ENCODE measurements at places on chromosomes 13 and 19. TPM values are rescaled to one million over a fixed set of nuclear protein-coding genes. Genes with fewer than 3 reads are reported as not detected.

DNA sequence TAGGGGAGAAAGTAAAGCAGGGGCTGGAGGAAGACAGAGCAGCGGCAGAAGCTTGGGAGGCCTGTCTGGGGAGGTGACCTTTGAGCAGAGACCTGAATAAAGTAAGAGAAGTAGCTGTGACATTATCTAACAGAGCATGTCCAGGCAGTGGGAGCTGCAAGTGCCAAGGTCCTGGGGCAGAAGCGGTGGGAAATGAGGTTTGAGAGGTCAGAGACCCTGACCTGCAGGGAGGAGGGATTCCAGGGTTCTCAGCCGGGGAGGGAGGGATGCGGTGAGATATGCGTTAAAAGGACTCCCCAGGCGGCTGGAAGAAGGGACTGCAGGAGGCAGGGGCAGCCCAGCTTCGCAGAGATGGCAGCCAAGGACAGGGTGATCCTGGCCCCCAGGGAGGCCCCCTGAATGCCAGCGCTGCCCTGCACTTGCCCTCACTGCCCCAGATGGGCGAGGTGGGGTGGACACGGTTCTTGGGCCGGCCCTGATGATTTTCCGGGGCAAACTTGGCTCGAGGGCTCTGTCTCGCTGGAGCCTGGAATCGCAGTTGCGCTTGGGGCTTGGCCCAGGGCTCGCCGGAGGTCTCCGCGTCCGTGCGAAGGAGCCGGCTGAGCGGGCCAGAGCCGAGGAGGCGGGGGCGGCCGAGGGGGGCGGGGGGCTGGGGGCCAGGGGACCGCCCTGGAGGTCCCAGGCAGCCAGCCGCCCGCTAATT lies 3.2 kb downstream of the CRLF1 start:
- no peak for DNase-seq
- H3K27ac ChIP-seq = no peak overlapping the region
- H3K4me3 ChIP-seq = no peak overlapping the region
- no peaks in the 10 kb centered on the region for H3K36me3 ChIP-seq
- H3K27me3 ChIP-seq = peaks cover 95% of the 10 kb centered on the region
- peaks cover 10% of the 10 kb centered on the region for H3K4me1 ChIP-seq

- H3K4me1 ChIP-seq = no peaks in the 10 kb centered on the region
- no peaks in the 10 kb centered on the region for H3K27me3 ChIP-seq
- H3K27ac ChIP-seq = no peak overlapping the region
- DNase-seq = no peak
Observed at GRCh38 chr19:45280471-45280961, 29.4 kb downstream of the MARK4 start.

The LAIR2 gene
- total RNA-seq = not detected

- DNase-seq = peak; percentile 55
- no peaks in the 10 kb centered on the region for H3K27me3 ChIP-seq
- peaks cover 12% of the 10 kb centered on the region for H3K4me1 ChIP-seq
- no peaks in the 10 kb centered on the region for H3K36me3 ChIP-seq
- H3K27ac ChIP-seq = peak overlapping the region; percentile 68
Observed at GRCh38 chr19:16067205-16067938, 8.9 kb upstream of the TPM4 start.

The BRSK1 gene
- 4.7 TPM for total RNA-seq

DNA sequence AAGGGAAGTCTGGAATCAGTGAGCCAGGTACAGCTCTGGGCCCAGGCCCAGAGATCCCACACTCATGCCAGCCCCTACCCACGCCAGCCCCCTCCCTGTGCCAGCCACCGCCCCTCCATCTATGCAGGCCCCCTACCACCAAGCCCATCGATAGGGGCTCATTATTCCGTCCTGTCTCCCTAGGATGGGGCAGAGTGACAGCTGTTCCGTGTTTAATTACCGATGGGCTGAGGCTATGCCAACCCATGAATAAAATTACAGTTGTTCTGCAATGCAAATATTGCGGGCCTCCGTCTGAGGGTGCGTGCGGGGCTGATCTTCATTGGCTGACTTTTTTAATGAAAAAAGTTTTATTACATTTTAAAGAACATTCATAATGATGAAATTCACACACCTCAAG lies 35.6 kb upstream of the PEPD start:
- DNase-seq = no peak
- no peaks in the 10 kb centered on the region for H3K36me3 ChIP-seq
- H3K4me3 ChIP-seq = no peak overlapping the region
- H3K27me3 ChIP-seq = peaks cover 30% of the 10 kb centered on the region
- H3K27ac ChIP-seq = no peak overlapping the region

The DNAAF3 gene
- total RNA-seq = 0.95 TPM

DNA sequence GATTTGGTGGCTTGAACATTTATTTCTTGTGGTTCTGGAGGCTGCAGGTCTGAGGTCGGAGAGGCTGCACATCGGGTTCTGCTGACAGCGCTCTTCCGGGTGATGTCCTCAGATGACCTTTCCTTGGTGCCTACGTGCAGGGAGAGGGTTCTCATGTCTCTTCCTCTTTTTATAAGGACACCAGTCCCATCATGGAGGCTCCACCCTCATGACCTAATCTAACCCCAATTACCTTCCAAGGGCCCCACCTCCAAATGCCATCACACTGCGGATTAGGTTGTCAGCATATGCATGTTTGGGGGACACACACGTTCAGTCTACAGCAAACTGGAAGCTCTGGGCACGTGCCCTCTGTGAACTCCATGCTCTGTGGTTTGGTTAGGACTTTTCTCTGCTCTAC lies 338.6 kb downstream of the FGF9 start:
- H3K27ac ChIP-seq = no peak overlapping the region
- no peaks in the 10 kb centered on the region for H3K36me3 ChIP-seq
- H3K4me1 ChIP-seq = no peaks in the 10 kb centered on the region
- no peaks in the 10 kb centered on the region for H3K27me3 ChIP-seq
- H3K4me3 ChIP-seq = no peak overlapping the region
- DNase-seq = no peak

DNA sequence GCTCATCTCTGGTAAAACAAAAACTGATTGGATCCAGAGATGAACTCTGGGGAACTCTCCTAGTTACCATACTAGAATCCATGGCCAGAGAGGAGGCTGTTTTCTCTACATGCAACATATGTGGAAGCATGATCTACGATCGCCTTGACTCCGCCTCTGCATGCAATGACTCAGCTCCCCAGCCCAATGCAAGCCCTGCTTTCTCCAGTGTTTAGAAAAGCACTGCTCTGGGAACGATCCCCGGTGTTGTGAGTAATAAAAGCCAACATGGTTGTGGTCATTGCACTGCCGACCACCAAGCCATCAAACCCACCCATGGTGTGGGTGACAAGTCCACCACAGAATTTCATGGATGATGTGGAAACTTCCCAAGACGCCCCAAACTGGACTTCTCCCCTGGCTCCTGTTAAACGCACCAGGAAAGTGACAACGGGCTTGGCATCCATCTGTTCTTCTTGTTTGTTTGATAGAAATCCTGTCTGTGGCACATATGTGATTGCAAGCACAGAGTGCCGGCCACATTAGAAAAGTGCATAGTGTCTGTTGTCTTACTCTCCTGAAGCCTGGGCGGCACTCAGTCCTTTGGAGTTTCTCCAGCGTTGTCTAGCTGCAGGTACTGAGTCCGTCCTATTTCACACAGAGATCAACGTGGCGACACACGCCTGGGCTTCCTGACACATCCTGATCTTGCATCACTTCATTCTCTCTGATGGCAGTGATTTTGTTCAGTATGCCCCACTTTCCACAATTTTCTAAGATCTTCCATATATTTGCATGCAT lies 36.4 kb upstream of the VSTM2B start:
- peaks cover 22% of the 10 kb centered on the region for H3K27me3 ChIP-seq
- no peaks in the 10 kb centered on the region for H3K4me1 ChIP-seq
- no peak overlapping the region for H3K4me3 ChIP-seq
- no peaks in the 10 kb centered on the region for H3K36me3 ChIP-seq
- H3K27ac ChIP-seq = no peak overlapping the region

The RNF17 gene
- total RNA-seq = not detected

DNA sequence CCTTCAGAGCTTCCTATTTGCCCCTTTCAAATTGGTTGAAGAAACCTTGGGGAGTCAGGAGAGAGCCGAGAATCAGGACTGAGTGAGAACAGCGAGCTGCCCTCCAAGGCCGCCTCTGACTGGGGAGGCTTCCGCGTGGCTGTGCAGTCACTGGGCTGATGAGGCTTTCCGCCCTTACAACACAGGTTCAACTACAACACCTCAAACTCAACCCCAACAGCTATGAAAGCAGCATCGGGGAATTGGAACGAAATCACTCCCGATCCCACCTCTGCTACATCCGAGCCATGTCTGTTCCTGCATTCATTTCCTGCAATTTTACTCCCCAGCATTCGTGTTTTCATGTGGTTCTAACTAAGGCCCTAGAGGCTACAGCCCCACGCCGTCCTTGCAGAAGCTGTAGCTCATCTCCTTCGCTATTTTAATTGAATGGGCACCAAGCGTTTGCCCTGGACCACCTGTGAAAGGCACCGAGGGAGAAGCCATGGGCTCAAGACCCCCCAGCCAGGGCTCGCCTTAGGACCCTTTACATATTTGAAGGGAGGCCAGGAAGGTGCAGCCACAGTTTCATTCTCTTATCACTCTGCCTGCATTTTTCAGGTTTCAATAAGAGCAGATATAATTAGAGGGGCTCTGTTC lies 12.3 kb upstream of the RASA3 start:
- no peak for DNase-seq
- H3K27ac ChIP-seq = no peak overlapping the region
- H3K4me3 ChIP-seq = no peak overlapping the region
- no peaks in the 10 kb centered on the region for H3K36me3 ChIP-seq

The DNM2 gene
- total RNA-seq = 135 TPM

GRCh38 chr13:99313941-99314340 lies 6.7 kb upstream of the GPR183 start:
- H3K27ac ChIP-seq = no peak overlapping the region
- no peaks in the 10 kb centered on the region for H3K27me3 ChIP-seq
- no peak for DNase-seq

DNA sequence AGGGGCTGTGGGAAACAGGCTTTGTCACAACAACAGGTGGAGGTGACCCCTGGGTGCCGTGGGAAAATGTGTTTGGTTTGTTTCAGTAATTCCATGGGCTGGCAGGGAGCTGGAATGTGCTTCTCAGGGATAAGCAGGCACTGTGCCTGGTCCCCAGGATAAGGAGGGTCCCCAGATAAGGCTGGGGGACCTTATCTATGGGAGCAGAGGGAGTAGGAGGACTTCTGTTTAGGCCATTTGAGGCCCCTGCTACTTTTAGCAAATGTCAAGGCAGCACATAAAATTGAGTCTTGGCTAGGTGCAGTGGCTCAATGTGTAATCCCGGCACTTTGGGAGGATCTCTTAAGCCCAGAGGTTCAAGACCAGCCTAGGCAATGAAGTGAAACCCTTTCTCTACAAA lies 59.5 kb downstream of the KCNC3 start:
- no peak overlapping the region for H3K4me3 ChIP-seq
- no peaks in the 10 kb centered on the region for H3K4me1 ChIP-seq
- H3K27me3 ChIP-seq = no peaks in the 10 kb centered on the region
- no peak for DNase-seq
- no peaks in the 10 kb centered on the region for H3K36me3 ChIP-seq

GRCh38 chr19:55206664-55207500 lies 2.4 kb downstream of the PTPRH start:
- peaks cover 23% of the 10 kb centered on the region for H3K4me1 ChIP-seq
- H3K27ac ChIP-seq = no peak overlapping the region
- no peaks in the 10 kb centered on the region for H3K27me3 ChIP-seq
- no peak overlapping the region for H3K4me3 ChIP-seq
- H3K36me3 ChIP-seq = no peaks in the 10 kb centered on the region

The TMIGD2 gene
- total RNA-seq = not detected

The ZNF208 gene
- 7.0 TPM for total RNA-seq

GRCh38 chr19:37932985-37933936 lies 26.3 kb downstream of the SIPA1L3 start:
- no peaks in the 10 kb centered on the region for H3K27me3 ChIP-seq
- DNase-seq = no peak
- no peak overlapping the region for H3K4me3 ChIP-seq
- no peaks in the 10 kb centered on the region for H3K36me3 ChIP-seq
- H3K4me1 ChIP-seq = peaks cover 6% of the 10 kb centered on the region

- no peaks in the 10 kb centered on the region for H3K36me3 ChIP-seq
- DNase-seq = no peak
- peaks cover 40% of the 10 kb centered on the region for H3K4me1 ChIP-seq
- no peaks in the 10 kb centered on the region for H3K27me3 ChIP-seq
- H3K27ac ChIP-seq = peak overlapping the region; percentile 8
- no peak overlapping the region for H3K4me3 ChIP-seq
Observed at GRCh38 chr13:28714651-28715050, 4.1 kb downstream of the SLC46A3 start.

DNA sequence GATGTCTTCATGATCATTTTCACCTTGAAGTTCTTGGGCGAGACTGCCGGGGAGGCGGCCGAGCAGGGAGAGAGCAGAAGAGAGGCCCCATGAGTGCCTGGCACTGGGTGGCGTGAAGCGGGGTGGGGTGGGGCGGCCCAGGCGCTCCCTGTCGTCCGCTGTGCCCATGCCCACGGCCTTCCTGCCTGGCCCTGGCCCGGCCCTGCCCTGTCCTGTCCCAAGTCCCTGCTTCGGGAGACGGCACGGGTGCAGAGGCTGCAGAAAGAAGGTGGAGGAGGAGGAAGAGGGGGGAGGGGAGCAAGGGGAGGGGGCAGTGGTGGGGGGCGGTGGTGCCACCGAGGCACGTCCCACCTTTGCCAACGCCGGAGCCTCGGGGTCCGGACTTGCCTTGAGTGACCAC lies 118.4 kb downstream of the PTPRS start:
- DNase-seq = no peak
- H3K36me3 ChIP-seq = peaks cover 60% of the 10 kb centered on the region
- H3K4me1 ChIP-seq = no peaks in the 10 kb centered on the region
- H3K4me3 ChIP-seq = no peak overlapping the region

DNA sequence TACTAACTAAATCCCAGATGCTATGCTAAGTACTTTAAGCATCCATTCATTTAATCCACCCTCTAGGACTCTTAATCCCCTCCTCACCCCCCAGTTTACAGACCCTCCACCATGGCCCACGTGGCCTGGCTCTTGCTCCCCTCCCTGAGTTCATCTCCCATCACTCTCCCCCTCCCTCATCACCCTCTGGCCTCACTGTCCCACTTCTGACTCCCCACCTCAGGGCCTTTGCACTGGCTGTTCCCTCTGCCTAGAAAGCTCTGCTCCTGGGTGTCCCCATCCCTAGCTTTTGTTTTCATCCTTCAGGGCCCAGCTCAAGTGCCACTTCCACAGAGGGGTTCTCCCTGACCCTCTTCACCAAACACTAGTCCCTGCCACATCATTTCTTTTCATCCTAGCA lies 4.2 kb downstream of the B9D2 start:
- peaks cover 31% of the 10 kb centered on the region for H3K4me1 ChIP-seq
- no peaks in the 10 kb centered on the region for H3K36me3 ChIP-seq

DNA sequence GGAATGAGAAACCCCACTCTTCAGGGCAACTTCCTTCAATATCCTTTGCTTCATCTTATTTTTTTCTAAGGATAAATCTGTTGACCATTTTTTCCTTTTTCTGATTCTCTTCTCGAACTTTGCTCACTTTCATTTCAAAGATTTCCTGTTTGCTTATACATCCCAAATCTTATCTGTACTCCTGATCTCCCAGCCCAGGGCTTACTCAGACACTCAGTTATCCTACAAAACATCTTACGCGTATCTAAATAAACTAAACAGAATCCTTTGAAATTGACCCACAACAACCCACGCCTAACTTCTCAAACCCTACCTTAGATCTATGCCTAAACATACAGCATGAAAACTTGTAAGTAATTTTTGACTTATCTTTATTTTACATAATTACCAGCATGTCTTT lies 179.2 kb downstream of the ABCC4 start:
- no peaks in the 10 kb centered on the region for H3K27me3 ChIP-seq
- no peak overlapping the region for H3K27ac ChIP-seq
- no peaks in the 10 kb centered on the region for H3K36me3 ChIP-seq
- DNase-seq = no peak
